ENCODE measurements at places on chromosomes 2 and 18.

GRCh38 chr2:70759446-70759845, 8.6 kb downstream of the ADD2 start:
- no peak for DNase-seq

DNA sequence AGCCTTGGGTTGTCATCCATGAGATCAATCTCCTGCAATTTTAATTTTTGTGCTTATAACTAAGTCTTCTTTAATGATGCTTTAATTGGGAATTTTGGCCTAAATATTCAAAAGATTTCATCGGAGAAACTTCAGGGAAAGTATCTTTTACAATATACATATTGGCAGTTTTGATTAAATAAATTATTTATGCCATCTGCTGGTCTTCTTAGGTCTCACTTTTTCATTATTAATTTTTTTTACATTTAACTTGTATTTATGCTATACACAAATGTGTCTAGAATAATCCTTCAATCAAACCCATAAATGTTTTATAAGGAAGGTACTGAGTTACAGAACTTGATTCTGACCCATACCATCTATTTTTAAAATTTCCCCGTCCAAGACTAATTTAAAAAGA, 95.1 kb upstream of the XPO1 start:
- no peak for DNase-seq

- DNase-seq = no peak
Measured at GRCh38 chr18:48799724-48800315, 150.9 kb downstream of the SMAD7 start.

DNA sequence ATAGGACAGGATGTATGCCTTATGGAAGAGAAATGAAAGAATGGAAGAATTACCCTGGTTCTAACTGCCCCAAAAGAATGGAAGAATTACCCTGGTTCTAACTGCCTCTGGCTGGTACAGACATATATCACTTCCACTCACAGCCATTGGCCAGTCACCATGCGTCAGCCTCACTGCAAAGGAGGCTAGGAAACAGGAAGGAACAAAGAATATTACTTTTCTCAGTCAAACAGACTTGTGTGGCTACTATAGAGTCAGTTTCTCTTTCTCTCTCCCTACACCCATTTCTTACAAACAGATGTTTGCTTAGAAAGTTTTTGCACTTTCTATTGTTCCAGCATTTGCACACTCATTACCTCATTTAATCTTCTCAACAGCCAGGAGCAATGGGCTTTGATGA, 1111.1 kb upstream of the KLHL29 start:
- no peak for DNase-seq

- DNase-seq = no peak
Measured at GRCh38 chr2:12340164-12340563, 376.6 kb upstream of the TRIB2 start.
